ENCODE measurements at places on chromosomes 6 and 20.

- DNase-seq: no peak
Observed at GRCh38 chr20:47762699-47763268, 22.5 kb downstream of the SULF2 start.

- no peak for DNase-seq
Observed at GRCh38 chr6:126176282-126176681, 163.6 kb upstream of the CENPW start.

DNA sequence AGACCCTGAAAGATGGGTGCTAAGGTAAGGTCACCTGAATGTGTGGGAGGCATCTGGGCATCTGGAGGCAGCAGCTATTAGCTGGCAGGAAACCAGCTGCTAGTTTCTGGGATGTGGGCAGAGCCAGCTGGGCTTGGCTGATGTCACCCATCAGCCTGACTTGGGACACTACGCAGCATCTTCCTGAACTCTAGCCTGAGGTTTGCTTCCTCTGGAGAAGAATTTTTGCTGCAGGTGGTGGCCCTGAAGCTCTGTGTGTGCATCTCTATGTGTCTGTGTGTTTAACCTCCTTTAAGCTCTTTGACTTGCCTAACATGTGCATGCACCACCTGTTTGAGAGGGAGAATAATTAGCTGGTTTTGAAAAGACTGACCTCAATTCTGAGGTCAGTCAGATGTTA, 465.1 kb upstream of the CHD6 start:
- DNase-seq: no peak

- DNase-seq: no peak
Observed at GRCh38 chr6:165008971-165009370, 300.4 kb downstream of the C6orf118 start.

DNA sequence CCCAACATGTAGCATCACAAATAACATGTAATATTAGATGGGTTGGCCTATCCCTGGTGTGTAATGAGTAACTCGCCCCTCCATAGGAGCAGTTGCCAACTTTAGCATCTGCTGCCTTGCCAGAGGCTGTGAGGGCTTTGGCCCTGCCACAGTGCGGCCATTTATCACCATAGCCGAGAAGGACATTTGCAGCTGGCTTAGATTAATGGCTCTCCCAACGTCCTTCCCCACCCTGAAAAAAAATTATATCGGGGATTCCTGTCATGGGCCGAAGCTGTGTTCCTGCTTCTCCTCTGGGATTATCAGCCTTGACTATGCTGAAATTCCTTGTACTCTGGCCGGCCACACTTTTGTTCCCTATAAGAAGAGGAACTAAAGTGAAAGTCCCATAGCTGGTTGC, 7.6 kb upstream of the ADIG start:
- no peak for DNase-seq

GRCh38 chr6:150116200-150116800, 26.5 kb upstream of the PPP1R14C start:
- no peak for DNase-seq

- DNase-seq: no peak
Observed at GRCh38 chr20:60365064-60365666, 406.9 kb downstream of the CDH26 start.

GRCh38 chr6:167576828-167577503, 249.7 kb upstream of the AFDN start:
- DNase-seq: no peak

DNA sequence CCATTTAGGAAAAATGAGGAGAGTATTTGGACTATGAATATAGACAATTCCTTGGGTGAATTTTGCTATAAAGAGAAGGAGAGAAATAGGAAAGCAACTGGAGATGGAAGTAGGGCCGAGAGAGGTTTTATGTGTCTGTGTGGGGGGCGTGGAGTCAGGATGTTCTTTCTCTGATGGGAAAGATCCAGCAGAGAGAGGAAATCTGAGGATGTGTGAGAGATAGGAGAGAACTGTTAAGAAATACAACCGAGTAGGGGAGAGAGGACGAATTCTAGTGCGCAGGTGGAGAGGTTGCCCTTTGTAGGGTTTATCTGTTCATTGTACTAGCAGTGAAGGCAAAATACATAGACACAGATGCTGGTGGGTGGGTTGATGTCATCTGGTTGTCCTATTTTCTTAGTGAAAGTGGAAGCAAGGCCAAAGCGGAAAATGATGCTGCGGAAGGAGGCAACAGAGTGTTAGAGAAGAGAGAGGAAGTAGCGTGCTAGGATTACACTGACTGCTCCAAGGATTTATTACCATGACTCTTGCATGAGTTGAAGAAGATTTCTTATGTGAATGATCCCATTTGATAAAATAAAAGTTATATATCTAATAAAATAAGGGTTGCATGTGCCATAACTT, 57.7 kb downstream of the CLVS2 start:
- no peak for DNase-seq

GRCh38 chr6:130178692-130179091, 44.1 kb downstream of the SAMD3 start:
- no peak for DNase-seq

GRCh38 chr20:59403261-59403961, 103.0 kb downstream of the EDN3 start:
- DNase-seq: peak; percentile 22

- no peak for DNase-seq
Observed at GRCh38 chr6:41937861-41938574, 3.6 kb downstream of the CCND3 start.

- no peak for DNase-seq
Observed at GRCh38 chr6:2792330-2793110, 27.3 kb downstream of the WRNIP1 start.

GRCh38 chr20:7274870-7275269, 507.4 kb downstream of the BMP2 start:
- no peak for DNase-seq

GRCh38 chr6:170048615-170049256, 242.1 kb downstream of the DLL1 start:
- no peak for DNase-seq

- DNase-seq: no peak
Observed at GRCh38 chr6:167968091-167968490, 29.4 kb upstream of the KIF25 start.

DNA sequence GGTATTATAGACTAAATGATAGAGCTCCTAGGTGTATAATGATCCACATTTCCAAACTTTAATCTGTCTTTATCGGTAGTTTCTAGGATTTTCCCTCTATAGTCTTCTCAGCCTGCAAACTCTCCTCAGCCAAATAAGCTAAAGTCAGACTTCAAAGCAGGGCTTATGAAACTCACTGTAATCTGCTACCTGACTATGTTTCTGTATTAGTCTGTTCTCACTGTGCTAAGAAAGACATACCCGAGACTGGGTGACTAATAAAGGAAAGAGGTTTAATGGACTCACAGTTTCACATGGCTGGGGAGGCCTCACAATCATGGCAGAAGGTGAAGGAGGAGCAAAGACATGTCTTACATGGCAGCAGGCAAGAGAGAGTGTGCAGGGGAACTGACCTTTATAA, 928.7 kb upstream of the ADGRB3 start:
- no peak for DNase-seq

- no peak for DNase-seq
Observed at GRCh38 chr6:158770533-158771330, 48.4 kb downstream of the EZR start.

DNA sequence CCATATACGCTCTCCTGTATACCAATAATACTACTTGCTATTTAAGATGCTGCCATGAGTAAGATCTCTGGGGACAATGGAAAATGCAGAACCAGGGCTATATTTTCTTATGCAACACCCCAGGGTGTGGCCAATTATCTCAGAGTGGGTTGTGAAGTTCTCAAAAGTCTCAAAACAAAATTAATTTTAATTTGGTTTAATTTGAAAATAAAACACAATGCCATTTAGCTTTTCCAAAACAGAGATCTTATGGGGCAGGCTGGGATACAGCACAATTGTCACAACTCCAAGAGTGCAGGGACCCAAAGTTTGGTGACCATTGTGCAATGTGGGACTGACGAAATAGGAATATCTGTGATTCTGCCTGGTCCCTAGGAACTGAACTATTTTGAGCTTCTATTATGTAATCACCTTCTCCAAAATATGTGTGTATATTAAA, 43.1 kb downstream of the MBOAT1 start:
- DNase-seq: no peak

DNA sequence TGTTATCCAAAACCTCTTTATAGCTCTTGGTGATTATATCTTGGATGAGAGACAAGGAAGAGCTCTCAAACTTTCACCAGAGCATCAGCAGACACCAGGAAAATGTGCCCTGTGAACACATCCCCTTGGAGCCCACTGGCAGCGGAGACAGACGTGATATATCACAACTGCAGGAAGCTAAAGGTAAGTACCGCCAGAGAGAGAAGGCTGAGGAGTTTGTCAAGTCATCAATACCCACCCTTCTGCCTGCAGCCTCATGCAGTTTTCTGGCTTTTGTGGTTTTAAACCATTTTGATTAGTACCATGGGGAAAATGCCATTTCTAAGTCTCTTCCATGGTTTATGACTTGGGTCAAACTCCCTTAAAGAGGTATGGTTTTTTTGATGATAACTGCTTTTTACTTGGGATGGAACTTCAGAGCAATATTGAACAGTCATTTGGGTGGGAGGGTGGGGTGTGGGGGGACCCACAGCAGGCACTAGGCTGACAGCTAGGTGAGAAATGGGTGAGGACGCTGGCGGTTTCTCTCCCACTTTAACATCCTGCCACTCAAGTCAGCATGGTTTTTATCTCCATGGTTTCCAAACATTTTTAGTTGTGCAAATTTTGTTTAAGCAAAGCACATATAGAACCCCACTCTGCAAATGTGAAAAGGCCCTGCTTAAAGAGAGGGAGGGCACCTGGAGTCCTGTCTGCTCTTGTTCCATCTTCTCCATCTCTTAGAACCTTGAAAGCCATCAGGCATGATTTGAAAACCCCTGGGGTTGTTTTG, 108.4 kb downstream of the SCML4 start:
- DNase-seq: no peak

DNA sequence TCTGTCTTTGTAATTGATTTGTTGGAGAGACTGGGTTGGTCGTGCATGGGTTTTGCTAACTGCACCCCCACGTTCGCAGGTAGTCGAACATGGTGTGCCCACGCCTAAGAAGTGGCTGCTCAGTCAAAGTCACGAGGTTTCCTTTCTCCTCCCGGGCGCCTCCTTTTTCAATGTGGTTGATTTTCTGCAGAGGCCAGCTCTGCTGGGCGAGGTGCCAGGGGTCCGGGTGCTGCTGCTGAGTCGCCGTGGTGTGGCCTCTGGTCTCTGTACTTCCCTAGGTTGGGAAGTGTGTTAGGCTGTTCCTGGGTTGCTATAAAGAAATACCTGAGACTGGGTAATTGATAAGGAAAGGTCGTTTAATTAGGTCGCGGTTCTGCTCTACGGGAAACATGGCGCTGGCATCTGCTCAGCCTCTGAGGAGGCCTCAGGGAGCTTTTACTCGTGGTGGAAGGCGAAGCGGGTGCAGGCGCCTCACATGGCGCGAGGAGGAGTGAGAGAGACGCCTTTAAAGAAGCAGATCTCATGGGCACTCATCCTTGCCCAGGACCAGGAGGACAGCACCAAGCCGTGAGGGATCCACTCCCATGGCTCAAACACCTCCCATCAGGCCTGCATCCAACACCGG, 14.1 kb downstream of the OSBPL2 start:
- DNase-seq: no peak

- no peak for DNase-seq
Observed at GRCh38 chr6:7087066-7087465, 20.7 kb upstream of the RREB1 start.

GRCh38 chr6:22726966-22727365, 157.6 kb downstream of the HDGFL1 start:
- no peak for DNase-seq

DNA sequence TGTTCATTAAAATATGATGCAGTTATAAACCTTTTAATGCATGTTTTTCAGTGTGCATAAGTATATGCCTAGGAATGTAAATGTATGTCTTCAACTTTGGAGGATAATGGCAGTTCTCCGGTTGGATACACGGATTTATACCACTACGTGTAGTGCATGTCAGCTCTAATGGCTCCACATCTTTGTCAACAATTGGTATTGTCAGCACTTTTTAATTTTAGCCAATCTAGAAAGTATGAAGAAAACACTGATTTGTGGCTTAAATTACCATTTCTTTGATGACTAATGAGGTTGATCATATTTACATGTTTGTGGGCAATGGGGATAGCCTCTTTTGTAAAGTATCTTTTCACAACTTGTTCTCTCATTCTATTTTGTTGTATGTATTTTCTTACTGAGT, 10.9 kb upstream of the RAB32 start:
- no peak for DNase-seq

DNA sequence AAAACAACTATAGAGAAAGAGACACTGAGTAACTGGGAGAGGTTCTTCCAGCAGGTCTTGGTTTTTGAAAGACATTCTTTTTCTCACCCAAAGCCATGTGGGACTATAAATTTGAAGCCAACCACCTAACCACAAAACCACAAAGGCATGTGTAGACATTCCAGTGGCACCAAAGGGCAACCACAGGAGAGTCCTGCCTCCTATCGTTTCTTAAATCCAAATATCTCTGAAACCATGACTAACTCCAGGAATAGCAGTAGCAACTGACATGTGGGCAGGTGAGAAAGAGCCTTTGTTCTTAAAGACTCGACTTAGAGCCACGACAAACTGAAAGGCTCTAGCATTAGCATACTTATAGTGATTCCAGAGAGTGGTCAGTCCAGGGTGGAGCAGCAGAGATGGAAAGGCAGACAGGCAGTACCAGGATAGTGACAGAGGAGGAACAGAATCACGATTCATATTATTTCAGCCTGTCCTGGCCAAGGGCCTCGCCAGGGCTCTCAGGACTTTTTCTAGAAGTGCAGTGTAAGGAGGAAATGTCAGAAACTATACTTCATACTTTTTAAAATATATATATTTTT, 9.4 kb upstream of the COL9A1 start:
- no peak for DNase-seq

DNA sequence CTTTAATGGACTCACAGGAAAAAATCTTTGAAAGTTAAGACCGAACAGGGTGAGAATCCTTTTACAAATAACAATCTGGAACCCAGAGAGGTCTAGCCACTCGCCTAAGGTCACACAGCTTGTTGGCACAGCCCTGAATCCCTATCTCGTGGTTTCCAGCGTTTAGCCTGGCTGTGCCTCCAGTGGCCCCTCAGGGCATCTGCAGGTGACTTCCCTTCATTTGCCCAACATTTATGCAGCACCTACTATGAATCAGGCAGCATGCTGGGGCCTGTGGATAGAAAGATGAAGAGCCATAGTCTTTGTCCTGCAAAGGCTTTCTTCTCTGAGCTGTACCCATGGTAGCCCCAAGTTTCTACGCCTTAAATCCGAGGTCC, 2.6 kb upstream of the NR2E1 start:
- no peak for DNase-seq

- DNase-seq: peak; percentile 93
Observed at GRCh38 chr6:16684896-16685554, 76.2 kb downstream of the ATXN1 start.

All from stimulated activated CD8-positive, alpha-beta memory T cell treated with anti-CD3 and anti-CD28 coated beads, Interleukin-7, amount 100 ng/mL, for 4 hours (primary cell).